Activated CD4-positive, alpha-beta T cell treated with anti-CD3 and anti-CD28 coated beads, Interleukin-10, Interleukin-2, amounts not matched to agents 100 ng/mL and 50 ng/mL, durations not matched to agents 16 hours and 8 hours (primary cell): ENCODE measurements at places on chromosomes 3 and 15.
A peak's percentile ranks its signal among the peaks of the same experiment; 100 is the strongest.

- peak; percentile 35 for DNase-seq
Observed at GRCh38 chr3:27454914-27455313, 29.3 kb downstream of the SLC4A7 start.

- DNase-seq = no peak
Observed at GRCh38 chr3:87828046-87828445, 230.8 kb downstream of the CGGBP1 start.

DNA sequence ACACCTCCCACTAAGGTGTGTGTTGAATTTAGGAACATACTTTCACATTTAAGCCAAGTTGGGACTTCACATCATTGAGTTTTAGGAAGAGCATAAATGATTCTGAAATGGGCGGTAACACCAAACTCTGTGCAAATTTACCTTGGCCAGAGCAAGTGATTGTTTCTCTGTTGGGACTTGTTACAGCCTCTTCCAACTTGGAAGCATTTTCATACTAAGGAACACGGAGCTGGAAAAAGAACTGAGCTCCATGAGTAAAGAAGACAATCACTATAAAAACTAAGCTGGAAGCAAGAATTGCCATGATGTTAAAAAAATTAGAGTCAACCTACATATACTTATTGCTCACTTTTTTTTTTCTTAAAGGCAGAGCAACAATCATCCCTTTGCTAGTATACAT is 371.3 kb downstream of the ERC2 start:
- no peak for DNase-seq

- no peak for DNase-seq
Observed at GRCh38 chr15:100448481-100448880, 80.3 kb downstream of the CERS3 start.

GRCh38 chr15:77881950-77882349 is 195.6 kb downstream of the TBC1D2B start:
- no peak for DNase-seq

- DNase-seq = no peak
Observed at GRCh38 chr3:179822296-179822695, 169.5 kb downstream of the USP13 start.

- no peak for DNase-seq
Observed at GRCh38 chr15:26521130-26521529, 251.7 kb downstream of the GABRB3 start.
